A549 treated with DMSO at 1 μM for 4 hours (cell line): ENCODE measurements at places on chromosomes 3 and 15. TPM values are rescaled to one million over a fixed set of nuclear protein-coding genes. Genes with fewer than 3 reads are reported as not detected.

THUMPD3 gene
- total RNA-seq, result 55.0 to 62.0 TPM (median 59.1 TPM) in 5 replicates

MAPK6 gene
- total RNA-seq, result 45.8 to 62.6 TPM (median 59.5 TPM) in 5 replicates

ZCWPW2 gene
- 0.08 to 0.15 TPM in 2 of 5 replicates, not detected in the others for total RNA-seq

MAP2K5 gene
- 7.7 to 13.0 TPM (median 11.9 TPM) in 5 replicates for total RNA-seq

SH2D7 gene
- total RNA-seq, result not detected in 5 replicates

PPP1R2 gene
- total RNA-seq, result 15.8 to 19.8 TPM (median 17.1 TPM) in 5 replicates

SCG3 gene
- 0.02 to 0.20 TPM (median 0.05 TPM) in 5 replicates for total RNA-seq

ACKR2 gene
- total RNA-seq, result 0.07 TPM in 1 of 5 replicates, not detected in the others

DPPA4 gene
- not detected in 5 replicates for total RNA-seq

TLR9 gene
- total RNA-seq, result 0.06 TPM in 1 of 5 replicates, not detected in the others

BMF gene
- total RNA-seq, result 1.3 to 4.0 TPM (median 1.6 TPM) in 5 replicates

VWA5B2 gene
- total RNA-seq, result 0.38 to 0.56 TPM (median 0.48 TPM) in 5 replicates

LRRC34 gene
- not detected in 5 replicates for total RNA-seq

UBA3 gene
- 21.3 to 28.5 TPM (median 24.6 TPM) in 5 replicates for total RNA-seq

HCLS1 gene
- 0.07 to 0.20 TPM (median 0.16 TPM) in 4 of 5 replicates, not detected in the other for total RNA-seq

KLHL40 gene
- not detected in 5 replicates for total RNA-seq

FBN1 gene
- 7.4 to 12.3 TPM (median 9.2 TPM) in 5 replicates for total RNA-seq

SLC15A2 gene
- 0.06 to 0.43 TPM (median 0.14 TPM) in 5 replicates for total RNA-seq

CXCR6 gene
- not detected in 5 replicates for total RNA-seq

LRRIQ4 gene
- not detected in 5 replicates for total RNA-seq

BRK1 gene
- total RNA-seq, result 169 to 184 TPM (median 179 TPM) in 5 replicates

CRYGS gene
- 0.46 to 0.77 TPM (median 0.73 TPM) in 5 replicates for total RNA-seq

ITIH3 gene
- total RNA-seq, result 0.08 TPM in 1 of 5 replicates, not detected in the others

FGF7 gene
- 0.05 TPM in 1 of 5 replicates, not detected in the others for total RNA-seq

SPATA12 gene
- total RNA-seq, result 0.45 to 0.64 TPM (median 0.52 TPM) in 5 replicates

TUSC7 gene
- not detected in 5 replicates for total RNA-seq

GOLGA8G gene
- 0.04 TPM in 1 of 5 replicates, not detected in the others for total RNA-seq

GOLGA6B gene
- total RNA-seq, result 0.06 to 0.09 TPM in 2 of 5 replicates, not detected in the others

SERINC4 gene
- 0.06 to 0.23 TPM (median 0.12 TPM) in 4 of 5 replicates, not detected in the other for total RNA-seq

IGDCC3 gene
- 0.05 to 0.21 TPM (median 0.12 TPM) in 4 of 5 replicates, not detected in the other for total RNA-seq

TMEM207 gene
- not detected in 5 replicates for total RNA-seq

CCR9 gene
- total RNA-seq, result not detected in 5 replicates

GRK7 gene
- 0.02 TPM in 1 of 5 replicates, not detected in the others for total RNA-seq

A4GNT gene
- not detected in 5 replicates for total RNA-seq

CX3CR1 gene
- total RNA-seq, result 0.09 to 0.25 TPM in 2 of 5 replicates, not detected in the others

FAM3D gene
- total RNA-seq, result not detected in 5 replicates
